ENCODE measurements at places on chromosomes 7 and 10. TPM values are rescaled to one million over a fixed set of nuclear protein-coding genes. Genes with fewer than 3 reads are reported as not detected.

Gene KIAA1549
- not detected for polyA plus RNA-seq

Gene EPDR1
- polyA plus RNA-seq = 5.2 TPM

Gene PAX4
- polyA plus RNA-seq = not detected

Gene PCGF5
- polyA plus RNA-seq = 54.8 TPM

Gene IRF5
- 25.6 TPM for polyA plus RNA-seq

Gene NUDT13
- polyA plus RNA-seq = 0.77 TPM

Gene ZKSCAN5
- 4.6 TPM for polyA plus RNA-seq
